ENCODE measurements at places on chromosomes 6 and 20.

- DNase-seq = no peak
Measured at GRCh38 chr6:136592930-136593673, 42.9 kb upstream of the MAP7 start.

GRCh38 chr6:161389756-161390155 is 115.9 kb upstream of the AGPAT4 start:
- DNase-seq = no peak

DNA sequence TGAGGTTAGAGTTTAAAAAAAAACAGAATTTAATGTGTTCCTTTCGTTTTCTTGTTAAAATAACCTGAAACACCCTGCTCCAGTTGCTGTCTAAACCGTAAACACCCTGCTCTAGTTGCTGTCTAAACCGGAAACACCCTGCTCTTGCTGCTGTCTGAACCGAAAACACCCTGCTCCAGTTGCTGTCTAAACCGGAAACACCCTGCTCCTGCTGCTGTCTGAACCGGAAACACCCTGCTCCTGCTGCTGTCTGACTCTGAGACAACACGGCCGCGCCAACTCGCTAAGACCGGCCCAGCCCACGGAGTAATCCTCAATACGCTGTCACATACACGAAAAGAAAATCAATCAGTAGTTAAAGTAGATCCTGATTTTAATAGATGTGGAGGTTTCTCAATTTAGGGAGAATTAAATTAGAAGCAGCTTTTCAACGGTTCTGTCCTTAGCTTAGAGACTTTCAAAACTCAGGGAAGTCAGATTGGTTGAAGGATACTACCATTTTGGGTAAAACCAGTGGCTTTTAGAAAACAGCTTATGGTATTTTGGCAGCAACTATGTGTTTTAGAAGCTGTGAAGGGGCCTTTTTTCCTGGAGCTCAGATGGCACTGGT is 98.3 kb downstream of the RAMACL start:
- peak; percentile 32 for DNase-seq

DNA sequence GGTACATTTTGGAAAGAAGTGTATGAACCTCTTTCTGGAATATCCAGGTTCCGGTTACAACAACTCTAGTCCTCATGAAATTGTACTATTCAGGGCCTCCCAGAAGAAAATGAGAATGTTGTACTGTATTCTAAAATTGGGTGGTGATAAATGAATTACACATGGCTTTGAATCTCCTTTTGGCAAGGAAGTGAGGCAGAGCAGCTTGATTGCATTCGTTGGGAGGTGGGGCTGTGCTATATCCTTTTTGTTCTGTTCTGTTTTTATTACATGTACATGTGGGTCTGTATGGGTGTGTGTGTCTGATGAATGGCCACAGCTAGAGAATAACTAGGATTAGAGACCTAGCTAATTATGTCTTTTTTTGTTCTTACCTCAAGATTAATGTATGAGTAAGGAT is 37.8 kb upstream of the SNRPB2 start:
- no peak for DNase-seq

- DNase-seq = no peak
Measured at GRCh38 chr6:12203001-12203400, 87.2 kb upstream of the EDN1 start.

GRCh38 chr6:722608-723007 is 29.7 kb upstream of the EXOC2 start:
- no peak for DNase-seq

DNA sequence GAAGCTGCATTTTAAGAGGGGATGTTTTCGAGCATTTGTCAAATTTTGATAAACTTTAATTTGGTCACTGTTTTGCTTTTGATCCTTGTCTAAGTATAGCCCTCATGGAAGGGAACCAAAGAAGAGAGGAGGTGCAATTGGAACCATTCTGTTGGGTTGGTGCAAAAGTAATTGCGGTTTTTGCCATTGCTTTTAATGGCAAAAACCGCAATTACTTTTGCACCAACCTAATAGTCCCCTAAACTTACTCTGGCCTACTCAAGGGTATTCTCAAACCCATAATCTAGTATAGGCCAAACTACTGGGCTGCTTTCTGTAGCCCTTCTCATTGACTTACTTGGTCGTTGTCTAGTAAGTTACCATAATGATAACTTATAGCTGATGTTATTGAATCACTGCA is 634.7 kb downstream of the MAFB start:
- no peak for DNase-seq

DNA sequence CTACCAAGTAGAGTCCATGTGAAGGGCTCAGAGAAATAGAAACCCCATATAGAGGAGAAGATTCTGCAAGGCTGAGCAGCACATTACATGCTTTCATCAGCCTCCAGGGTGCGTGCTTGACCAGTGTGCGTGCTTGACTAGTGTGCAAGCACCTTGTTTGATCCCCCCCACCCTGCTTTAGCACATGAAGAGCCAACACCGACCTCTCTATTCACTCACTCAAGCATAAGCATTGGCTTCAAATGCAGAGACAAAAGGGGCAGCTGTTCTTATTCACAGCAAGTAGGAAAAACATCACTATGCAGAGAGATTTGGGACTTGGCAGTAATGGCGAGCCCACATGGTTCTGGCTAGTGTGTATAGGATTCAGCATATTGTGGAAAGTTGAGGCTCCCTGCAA is 278.7 kb upstream of the RNF217 start:
- no peak for DNase-seq

GRCh38 chr6:144190593-144190992 is 40.3 kb downstream of the STX11 start:
- no peak for DNase-seq

- DNase-seq = no peak
Measured at GRCh38 chr20:55953201-55953600, 52.1 kb downstream of the CBLN4 start.

GRCh38 chr6:104357928-104358327 is 501.8 kb downstream of the HACE1 start:
- no peak for DNase-seq

DNA sequence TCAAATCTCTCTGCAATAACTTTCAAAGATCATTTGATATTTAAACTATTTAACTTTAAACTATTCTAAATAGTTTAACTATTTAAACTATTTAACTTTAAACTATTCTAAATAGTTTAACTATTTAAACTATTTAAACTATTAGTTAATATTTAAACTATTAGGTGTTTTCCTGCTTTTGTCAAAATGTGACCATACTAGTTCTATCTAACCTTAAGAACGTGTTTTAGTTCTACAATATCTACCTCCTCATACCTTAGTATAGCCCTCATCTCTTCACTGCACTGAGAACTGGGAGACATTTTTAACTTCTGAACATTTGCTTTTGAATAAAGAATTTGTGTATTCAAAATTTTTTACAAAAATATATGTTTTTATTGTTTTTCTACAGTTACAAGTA is 429.1 kb downstream of the ADGRB3 start:
- DNase-seq = no peak

- no peak for DNase-seq
Measured at GRCh38 chr6:79525272-79526100, 11.7 kb downstream of the LCA5 start.

DNA sequence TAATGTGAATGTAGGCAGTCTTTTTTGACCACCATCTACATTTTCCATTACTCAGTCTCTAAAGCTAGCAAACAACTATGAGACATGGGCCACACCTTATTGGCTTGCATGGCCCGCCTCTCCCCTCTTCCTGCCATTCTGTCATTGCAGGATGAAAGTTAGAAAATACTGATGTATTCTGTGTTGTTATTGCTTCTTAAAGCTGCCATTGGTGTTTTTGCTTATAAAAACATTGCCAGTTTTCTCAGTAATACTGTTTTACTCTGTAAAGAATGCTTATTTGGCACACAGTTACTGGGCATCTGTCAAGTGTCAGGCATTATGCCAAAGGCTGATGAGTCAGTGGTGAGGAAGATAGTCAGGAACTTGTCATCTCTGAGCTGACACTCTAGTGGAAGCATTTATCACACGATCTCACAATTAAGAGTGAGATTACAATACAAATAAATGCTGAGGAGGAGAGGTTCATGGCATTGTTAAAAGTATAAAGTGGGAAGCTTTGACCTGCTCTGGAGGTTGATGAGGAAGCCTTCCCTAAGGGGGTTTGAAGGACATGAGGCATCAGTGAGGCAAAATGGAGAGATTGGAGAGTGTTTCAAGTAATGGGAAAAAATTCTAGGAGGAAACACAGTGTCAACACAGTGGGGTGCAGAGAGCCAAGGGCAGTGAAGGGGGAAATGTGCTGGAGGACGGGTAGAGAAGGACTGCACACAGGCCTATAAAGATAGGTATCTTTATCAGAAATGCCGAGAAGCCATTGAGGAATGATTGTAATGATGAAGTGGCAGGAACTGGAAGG is 14.7 kb downstream of the KLHL32 start:
- DNase-seq = no peak

GRCh38 chr20:48189181-48189580 is 403.9 kb upstream of the SULF2 start:
- DNase-seq = no peak

DNA sequence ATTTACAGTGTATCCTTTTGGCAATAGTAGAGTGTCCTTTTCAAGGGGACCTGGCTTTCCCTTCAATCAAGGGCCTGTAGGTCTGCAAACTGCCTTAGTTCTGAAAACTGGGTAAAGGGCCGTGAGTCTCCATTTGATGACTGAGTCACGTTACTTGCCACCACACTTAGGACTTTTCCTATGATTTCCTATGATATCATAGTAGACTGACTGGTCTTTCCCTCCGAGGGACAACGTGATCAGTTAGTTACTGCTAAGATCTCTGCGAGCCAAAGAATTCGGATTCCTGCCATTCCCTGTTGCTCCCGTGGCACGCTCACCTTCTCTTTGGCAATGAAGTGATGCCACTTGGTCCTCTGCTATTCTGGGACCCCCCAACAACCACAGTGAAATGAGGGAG is 8.4 kb downstream of the ZNF831 start:
- DNase-seq = no peak

GRCh38 chr20:17406051-17406590 is 125.1 kb downstream of the BFSP1 start:
- DNase-seq = no peak

GRCh38 chr6:16471222-16471909 is 233.0 kb downstream of the GMPR start:
- no peak for DNase-seq

DNA sequence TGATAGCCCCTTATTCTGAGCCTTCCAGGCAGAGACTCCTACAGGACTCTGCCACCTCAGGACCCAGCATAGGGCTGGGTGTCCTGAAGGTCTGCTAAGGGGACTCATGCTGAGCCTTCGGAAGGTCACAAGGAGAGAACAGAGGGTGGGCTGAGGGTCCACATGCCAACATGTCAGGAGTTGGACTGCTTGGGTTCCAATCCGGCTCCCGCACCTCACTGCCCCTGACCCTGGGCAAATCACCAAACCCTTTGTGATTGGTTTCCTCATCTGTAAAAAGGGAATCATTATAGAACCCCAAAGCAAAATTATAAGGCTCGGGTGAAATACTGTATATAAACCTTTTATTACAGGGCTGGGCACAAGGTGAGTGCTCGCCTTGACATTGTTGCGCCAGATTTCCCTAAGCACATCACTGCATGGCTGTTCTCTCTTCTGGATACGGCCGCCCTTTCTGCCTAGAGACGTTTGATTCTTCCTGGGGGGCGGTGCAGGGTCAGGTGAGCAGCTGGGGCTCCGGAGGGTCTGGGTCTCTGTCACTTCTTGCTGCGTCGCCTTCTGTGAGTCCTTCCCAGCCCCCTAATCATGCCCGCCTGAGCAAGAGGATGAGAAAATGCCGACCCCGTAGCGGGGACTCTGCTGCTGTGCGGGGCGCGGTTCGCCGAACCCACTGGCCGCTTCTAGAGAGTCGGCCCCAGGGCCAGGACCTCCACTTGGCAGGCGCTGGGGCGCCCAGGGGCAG is 90.5 kb upstream of the EPB41L1 start:
- DNase-seq = no peak

DNA sequence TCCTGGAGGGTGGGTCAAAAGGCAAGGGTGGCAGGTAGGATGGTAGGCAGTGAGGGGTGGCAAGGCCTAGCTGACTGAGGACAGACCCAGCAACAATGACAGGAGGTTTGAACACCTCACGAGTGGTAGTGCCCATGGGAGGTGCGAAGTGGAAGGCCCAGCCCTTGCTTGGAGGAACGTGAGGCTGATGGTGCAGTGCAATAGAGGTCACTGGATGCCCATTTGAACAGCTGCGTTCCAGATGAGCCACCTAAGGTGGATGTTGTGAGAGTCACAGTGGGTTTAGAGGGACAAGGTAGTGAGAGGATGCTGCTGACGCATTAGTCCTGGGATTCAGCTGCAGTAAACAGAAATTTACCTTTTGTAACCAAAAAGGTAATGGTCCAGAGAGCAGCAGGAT is 15.6 kb downstream of the TMEM74B start:
- no peak for DNase-seq

GRCh38 chr6:128188678-128189077 is 287.8 kb upstream of the THEMIS start:
- DNase-seq = no peak

- DNase-seq = no peak
Measured at GRCh38 chr6:113630738-113631535, 226.2 kb upstream of the MARCKS start.

GRCh38 chr20:3871550-3872265 is 17.5 kb upstream of the PANK2 start:
- DNase-seq = no peak

GRCh38 chr6:90397929-90398674 is 101.5 kb upstream of the BACH2 start:
- peak; percentile 69 for DNase-seq

DNA sequence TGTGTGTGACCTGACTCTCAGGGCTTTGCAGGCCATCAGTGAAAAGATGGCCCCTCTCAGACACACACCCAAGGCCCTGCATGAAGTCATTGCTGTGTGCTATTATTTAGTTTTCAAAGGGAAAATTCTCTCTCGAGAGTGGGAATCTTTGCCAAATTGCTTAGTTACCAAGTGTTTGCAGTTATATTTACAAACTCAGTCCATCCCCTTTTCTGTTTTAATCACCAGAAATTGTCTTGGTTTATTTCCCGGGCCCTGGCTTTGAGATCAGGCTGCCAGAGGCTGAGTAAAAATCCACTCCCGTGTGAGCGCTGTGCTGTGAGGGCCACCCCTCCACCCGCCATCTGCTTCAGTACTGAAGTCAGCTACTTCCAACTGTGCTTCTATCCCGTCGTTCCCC is 163.1 kb downstream of the SOD2 start:
- DNase-seq = no peak

DNA sequence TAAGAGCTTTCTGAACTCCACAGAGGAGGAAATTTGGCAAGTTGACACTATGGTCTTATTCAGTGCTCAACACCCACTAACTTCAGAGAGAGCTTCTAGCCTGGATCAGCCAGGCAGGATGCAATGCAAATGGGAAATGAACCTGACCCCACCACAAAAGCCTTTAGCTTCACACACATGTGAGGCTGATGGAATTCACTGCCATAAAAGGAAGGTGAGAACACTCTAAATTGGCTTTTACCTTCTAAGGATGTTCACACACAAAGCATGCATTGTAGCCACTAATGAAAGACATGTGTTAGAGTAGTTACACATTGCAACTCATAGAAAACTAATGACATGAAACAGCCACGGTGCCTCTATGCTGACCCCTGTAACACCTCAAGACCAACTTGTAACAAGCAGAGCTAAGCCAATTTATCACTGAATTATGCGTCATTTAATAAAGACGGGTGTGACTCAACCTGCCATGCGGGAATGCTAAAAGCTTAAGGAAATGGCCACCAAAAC is 262.1 kb downstream of the HACE1 start:
- no peak for DNase-seq

Measured in stimulated activated CD4-positive, alpha-beta T cell treated with anti-CD3 and anti-CD28 coated beads, Interleukin-1b, Interleukin-23, amount 100 ng/mL, for 1 hour (primary cell).